ENCODE measurements at places on chromosomes 7 and 10.

DNA sequence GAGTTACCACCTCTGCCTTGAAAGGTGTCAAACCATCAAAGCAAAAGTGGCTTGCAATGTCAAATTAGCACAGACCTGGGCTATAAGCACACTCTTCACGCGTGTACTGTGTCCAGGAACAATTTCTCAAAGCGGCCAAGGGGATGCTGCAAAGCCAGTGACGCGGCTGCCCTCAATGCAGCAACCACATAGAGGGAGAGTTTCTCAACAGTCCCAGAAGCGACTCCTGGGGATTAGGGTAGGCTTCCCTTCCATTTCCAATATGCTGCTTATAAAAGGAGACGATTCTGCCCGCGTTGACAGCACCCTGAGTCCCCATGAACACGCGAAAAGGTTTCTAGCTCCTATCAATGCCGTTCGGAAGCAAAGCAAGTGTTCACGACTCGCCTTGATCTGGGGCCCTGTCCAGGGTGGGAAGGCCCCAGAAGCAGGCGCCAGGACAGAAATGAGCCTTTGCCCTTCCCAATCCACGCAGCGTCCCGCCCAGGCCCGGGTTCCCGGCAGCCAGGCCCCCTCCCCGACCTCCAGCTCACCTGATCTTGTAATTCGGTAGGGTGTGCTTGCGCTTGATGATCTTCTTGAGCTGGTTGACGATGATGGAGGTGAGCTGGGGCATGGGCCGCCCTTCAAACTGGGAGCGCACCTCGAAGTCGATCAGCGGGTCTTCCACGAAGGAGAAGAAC is 1.3 kb downstream of the PDZD8 start:
- DNase-seq = peak; percentile 23

DNA sequence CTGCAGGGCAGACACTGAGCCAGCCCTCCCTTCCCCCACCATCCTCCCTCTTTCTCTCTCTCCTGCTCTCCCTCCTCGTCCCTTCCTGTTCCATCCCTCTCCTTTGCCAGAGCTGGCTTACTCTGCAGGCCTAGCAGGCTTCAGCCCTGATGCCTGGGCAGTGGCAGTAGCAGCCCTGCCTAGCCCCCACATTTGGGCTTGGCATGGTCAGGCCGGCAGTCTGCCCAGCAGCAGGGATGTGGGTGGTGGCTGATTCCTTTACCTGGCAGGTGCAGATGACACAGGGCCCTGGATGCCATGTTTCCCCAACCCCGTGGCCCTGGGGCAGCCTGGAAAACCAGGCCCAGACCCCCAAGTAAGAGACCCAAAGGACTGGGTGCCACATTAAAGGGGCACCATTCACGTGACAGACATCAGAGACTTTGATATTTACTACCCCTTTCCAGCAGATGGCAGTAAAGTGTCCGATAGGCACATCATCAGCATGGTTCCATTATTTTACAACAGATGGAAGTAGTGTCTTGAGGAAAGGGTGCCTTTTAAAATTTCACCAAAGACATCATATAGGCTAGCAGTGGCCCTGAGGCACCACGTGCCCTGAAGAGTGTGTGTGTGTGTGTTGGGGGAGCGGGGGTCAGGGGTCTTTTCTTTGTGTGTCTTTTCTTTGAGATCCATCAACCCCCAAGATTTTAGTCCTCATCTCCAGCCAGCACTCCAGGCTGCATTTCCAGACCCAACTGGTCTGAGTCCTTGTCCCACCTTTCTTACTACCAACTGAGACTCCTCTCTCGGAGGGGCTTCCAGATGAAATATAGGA is 5.9 kb downstream of the KCP start:
- DNase-seq = no peak

DNA sequence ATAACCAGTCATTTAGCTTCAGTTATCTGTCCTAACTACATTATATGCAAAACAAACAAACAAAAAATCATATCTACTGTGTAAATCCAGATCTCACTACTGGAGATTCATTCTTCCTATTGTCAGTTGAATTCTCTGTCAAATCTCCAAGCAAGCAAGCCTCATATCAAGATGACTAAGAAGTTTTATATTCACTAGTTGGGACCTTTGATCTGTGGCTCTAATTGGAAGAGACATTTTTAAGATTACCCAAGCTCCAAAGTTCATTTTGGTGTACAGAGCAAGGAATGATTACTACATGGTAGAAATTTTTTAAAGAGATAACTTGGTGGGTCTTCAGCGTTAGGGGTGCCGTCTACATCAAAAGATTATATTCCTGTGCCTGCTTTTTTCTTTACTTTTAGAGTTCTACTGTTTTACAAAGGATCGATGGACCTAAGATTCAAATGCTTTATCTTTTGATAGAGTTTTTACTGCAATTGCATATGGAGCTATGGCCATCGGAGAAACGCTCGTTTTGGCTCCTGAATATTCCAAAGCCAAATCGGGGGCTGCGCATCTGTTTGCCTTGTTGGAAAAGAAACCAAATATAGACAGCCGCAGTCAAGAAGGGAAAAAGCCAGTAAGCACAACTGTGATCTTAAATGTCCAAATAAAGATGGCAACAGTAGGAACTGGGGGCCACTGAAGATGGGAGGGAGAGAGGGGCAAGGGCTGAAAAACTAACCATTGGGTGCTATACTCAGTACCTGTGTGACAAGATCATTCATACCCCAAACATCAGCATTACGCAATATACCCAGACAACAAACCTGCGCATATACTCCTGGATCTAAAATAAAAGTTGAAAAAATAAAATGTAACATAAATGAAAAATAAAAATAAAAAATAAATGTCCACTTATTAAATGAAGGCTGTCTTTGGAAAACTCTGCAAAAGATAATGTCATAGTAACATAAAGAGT is 47.9 kb downstream of the SP8 start:
- no peak for DNase-seq

- DNase-seq = no peak
Measured at GRCh38 chr10:15896654-15897053, 36.3 kb upstream of the MINDY3 start.

DNA sequence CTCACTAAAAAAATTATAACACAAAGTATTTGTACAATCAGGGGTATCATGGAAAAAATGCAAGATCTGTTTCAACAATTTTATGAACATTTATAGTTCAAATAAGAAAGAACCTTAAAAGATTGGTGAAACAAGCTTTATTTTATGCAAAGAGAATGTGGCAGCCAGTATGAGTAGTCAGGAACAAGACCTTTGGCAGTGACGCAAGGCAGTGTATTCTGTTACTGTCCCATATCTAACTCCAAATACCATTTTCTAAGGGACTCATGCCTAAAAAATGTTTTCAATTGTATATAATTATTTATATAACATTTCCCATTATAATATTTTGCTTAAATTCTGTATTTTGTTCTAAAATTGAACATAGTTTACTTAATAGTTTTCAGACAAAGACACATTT is 19.1 kb upstream of the FAM53B start:
- no peak for DNase-seq

DNA sequence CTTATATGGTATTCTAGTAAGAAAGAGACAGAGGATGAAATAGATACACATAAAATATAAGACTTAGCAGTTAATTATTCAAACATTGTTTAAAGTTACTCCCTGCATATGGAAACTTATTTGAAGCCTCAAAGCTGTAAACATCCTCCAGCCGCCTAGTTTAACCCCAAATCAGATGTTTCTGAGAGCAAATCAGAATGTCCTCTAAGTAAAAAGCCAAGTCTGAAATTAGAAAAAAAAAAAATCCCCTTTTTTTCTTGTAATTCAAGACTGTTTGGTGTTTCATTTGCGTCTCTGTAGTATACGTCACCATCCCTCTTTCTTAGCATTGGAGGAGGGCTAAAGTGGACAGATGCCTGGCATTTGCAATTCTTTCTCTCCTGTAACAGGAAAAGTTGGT is 46.4 kb downstream of the TMEM26 start:
- no peak for DNase-seq

DNA sequence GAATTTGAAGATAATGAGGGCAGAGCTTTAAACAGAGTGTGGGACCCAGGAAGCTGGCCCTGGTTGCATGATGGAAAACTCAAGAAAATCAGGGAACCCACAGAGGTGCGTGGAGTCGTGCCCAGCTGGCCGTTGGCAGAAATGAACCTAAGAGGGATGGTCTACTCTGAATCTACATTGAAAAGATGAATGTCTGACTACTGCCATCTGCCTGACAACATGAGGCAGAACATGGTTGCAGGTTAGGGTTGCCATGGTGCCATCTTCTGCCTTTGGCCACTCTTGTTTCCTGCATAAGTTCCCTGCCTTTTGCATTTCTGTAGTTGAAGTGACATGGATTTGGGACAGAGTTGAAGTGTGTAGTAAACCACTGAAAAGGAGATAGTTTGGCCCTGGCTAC is 138.5 kb upstream of the COBL start:
- DNase-seq = no peak

GRCh38 chr7:66355756-66356155 is 150.6 kb downstream of the TPST1 start:
- no peak for DNase-seq

- peak; percentile 22 for DNase-seq
Measured at GRCh38 chr7:55775051-55775420, 87.5 kb downstream of the SEPTIN14 start.

DNA sequence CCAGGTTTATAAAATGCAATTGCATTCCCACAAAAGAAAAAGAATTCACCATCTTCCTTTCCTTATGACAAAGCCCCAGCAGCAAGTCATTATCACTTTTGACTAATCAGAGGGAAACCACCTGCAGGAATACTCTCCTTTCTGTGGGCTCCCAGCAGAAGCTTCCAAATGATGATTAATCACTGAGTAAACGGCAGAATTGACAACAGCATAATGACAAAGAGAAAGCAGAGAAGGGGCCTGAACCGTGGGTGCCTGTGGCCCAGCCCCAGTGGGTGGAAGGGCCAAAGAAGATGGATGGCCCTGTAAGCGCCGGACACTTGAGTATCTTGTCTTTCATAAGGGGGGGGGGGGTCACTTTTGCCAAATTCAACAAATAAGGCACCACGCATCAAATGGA is 152.4 kb upstream of the NRBF2 start:
- DNase-seq = no peak

DNA sequence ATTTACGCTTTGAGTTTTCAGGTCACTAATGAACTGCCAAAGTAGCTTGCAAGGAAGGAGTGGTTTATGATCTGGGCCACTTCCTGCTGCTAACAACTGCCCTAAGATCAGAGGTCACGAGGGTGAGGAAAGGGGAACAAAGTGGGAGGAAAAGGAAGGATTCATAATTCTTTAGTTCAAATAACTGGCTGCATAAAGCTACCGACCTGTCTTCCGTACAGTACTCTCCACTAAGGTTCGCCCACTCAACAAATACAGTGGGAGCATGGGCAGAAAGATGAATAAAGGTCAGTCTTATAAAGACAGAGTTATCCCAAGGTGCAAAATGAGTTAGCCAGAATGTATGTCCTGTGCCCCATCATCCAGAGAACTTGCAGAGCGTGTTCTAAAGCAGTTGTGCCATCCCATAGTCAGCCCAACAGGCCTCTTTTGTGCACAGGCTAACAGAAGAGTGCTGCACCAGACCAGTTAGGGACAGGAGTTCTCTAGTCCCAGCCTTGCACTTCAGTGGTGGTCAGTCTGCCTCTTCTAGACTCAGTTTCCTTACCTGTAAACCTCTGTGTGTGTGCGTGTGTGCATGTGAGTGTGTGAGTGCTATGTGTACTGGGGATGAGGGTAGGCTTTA is 65.9 kb downstream of the CREB3L2 start:
- no peak for DNase-seq

GRCh38 chr7:99860281-99861127 is 16.3 kb downstream of the OR2AE1 start:
- no peak for DNase-seq

DNA sequence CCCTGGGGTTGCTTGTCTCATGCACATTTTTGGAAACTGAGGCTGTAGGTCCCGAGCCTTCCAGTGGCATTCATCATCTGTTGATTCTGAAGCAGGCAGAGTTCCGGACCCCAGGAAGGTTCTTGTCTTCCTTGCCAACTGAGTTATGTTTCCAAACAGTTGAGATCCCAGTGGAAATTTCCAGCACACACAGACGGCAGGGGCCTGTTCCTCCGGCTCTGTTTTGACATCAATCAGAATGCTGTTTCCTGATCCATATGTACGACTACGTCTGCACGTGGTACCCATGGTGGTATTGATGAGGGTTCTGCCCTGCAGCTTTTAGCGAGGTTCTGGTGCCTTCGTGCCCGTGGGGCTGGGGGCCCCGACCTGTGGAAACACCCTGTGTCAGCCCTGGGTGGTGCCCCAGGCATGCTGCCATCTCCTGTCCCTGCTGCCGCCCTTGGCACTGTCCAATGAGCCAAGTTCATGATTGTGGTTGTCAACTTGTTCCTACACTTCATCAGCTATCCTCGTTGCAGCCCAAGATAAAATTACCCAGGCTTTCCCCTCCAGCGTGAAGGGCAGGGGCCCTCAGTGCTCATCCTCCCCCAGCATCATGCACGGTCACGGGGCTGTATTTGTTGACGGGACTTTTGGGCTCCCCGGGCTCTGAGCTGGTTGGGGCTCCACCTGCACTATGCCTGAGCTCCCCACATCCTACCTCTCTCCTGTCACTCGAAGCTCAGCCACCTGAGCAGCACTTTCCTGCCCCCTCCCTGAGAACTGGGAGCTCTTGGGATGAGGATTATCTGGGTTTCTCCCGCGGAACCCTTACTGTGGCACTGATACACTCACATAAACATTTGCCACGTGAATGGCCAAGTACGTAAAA is 7.8 kb upstream of the DPYSL4 start:
- no peak for DNase-seq

DNA sequence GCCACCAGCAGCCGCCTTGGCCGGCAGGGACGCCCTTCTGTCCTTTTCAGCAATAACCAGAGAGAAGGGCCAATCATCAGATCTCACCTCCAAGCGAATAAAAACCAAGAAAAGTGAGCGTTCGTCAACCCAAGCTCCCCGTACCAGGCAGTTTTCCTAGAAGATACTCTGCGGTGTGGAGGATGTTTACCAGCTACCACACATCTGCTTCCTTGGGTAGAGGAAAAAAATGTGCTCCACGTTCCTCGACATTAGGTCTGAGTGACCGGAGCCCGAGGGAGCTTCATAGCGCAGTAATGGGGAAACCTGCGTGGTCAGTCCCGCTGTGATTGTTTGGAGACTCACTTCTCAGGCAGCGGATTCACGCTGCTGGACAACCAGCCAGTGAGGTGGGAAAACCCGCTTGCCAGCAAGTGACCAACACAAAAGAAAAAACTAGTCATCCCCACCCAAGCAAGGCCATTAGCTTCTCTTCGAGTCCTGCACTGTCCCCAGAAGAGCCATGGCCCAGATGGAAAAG is 73.0 kb downstream of the ZRANB1 start:
- DNase-seq = no peak

- DNase-seq = no peak
Measured at GRCh38 chr7:125966278-125967048, 1036.8 kb upstream of the POT1 start.

Data from C1 segment of cervical spinal cord (tissue), 14 donors.